ENCODE measurements at places on chromosomes 13 and 19. TPM values are rescaled to one million over a fixed set of nuclear protein-coding genes. Genes with fewer than 3 reads are reported as not detected.
A peak's percentile ranks its signal among the peaks of the same experiment; 100 is the strongest.

DNA sequence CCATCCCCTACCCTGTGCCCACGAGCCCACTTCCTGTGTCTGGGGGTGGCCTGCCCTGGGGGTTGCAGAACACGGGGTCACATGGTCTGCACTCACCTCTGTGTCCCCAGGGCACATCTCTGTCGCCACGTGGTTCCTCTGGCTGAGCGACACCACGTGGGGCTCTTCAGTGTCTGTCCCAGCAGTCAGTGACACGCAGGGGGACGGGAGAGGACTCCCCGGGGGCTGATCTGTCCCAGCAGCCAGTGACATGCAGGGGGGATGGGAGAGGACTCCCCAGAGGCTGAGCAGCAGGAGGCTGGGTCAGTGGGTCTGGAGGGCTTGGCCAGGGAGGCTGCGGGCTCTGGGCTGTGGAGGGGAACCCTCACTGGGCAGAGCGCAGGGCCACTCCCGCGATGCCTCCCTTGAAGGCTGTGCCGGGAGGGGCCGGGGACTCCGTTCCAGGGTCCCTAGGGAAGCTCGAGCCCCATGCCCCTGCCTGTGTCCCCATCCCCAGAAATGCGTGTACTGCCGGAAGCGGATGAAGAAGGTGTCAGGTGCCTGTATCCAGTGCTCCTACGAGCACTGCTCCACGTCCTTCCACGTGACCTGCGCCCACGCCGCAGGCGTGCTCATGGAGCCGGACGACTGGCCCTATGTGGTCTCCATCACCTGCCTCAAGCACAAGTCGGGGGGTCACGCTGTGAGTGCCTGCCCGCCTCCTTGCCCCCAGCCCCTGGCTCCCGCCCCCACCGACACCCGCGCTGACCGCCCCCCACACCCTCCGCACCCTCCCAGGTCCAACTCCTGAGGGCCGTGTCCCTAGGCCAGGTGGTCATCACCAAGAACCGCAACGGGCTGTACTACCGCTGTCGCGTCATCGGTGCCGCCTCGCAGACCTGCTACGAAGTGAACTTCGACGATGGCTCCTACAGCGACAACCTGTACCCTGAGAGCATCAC, 174.8 kb downstream of the KDM4B start:
- peak; percentile 41 for DNase-seq

The CCDC70 gene
- not detected for total RNA-seq

GRCh38 chr19:55080121-55080967, 4.7 kb downstream of the EPS8L1 start:
- peak; percentile 72 for DNase-seq

GRCh38 chr13:41880966-41881365, 79.9 kb downstream of the VWA8 start:
- DNase-seq: no peak

The GJB6 gene
- total RNA-seq: not detected

DNA sequence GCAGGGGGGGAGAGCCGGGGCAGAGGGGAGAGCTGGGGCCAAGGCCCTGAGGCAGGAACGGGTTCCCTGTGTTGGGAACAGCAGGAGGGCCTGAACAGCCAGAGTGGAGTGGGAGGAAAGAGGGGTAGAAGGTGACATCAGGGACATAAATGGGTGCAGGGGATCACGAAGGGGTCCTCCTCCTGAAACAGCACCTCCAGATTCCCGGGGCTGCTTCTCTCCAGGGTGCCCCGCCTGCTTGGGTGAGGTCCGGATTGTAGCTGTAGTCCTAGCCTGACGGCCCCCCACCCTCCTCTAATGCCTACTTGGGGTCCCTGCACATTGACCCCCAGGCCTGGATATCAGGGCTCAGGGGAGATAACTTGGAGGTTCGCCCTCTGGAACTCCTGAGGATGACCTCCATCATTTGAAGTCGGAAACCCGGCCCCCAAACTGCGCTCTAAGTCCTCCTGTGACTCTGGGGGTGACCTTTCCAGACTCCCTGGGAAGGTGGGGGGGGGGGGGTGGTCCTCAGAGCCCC, 473 bp upstream of the SCN1B start:
- no peak for DNase-seq

DNA sequence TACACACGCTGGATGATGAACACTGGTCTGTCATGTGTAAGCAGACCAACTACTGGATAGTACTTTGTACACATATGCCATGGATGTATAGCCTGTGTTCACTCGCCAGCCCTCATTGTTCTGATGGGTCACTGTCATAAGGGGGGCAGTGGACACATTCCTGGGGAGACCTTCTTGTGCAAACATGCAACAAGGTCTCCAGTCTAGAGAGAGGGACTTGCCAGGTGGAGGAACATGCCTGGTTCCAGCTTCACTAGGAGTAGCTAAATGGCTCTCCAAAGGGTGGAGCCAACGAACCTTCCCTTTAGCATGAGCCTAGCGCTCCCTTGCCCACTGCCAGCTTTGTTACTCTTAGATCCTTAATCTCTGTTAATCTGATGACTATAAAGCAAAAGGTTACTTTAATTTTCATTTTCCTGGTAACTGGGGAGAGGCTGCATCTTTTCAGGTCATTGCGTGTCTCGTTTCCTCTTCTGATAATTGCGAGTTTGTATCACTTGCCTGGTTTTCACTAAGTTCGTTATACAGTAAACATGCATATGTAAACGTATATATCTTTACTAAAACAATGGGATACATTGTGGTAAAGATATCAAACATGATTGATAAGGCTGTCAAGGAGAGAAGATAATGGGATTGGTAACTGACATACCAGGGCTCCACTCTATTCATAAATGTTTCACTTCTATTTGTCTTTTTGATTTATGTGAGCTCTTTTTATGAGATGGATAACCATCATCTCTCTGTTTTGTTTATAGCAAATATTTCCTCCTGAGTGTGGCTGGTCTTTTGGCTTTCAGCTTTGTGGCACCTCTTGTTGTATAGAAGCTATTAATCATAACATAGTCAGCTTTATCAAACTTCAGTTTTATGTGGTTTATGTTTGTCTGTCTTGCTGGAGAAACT, 235.2 kb upstream of the SGCG start:
- no peak for DNase-seq

- DNase-seq: no peak
Observed at GRCh38 chr19:51694318-51695085, 1.4 kb downstream of the SPACA6 start.

- no peak for DNase-seq
Observed at GRCh38 chr13:95367309-95367843, 66.1 kb upstream of the ABCC4 start.

GRCh38 chr13:102392481-102393209, 9.2 kb downstream of the FGF14 start:
- DNase-seq: no peak

- DNase-seq: no peak
Observed at GRCh38 chr13:23434491-23434890, 989 bp upstream of the SACS start.

GRCh38 chr13:74413482-74413881, 279.3 kb upstream of the KLF12 start:
- DNase-seq: no peak

GRCh38 chr19:7605490-7606222, 10.0 kb downstream of the CAMSAP3 start:
- DNase-seq: no peak

The GPR183 gene
- total RNA-seq: 1.6 TPM

DNA sequence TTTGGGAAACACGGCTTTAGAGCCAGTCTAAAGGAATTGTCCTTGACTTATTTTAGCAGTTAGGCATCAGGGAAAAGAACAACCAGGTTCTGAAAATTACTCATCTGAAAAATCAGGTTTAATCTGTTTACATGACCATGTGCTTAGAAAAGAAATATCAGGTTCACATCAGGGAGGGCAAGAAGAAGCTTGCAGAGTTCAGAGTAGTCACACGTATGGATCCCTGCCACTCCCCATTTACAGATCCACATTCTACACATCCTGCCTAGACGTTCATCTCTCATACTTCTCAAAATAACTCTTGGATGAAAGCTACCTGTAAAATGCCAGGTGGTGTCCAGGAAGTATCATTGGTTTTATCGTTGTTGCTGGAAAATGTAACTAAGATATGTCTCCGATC, 14.0 kb upstream of the PHF11 start:
- DNase-seq: no peak

DNA sequence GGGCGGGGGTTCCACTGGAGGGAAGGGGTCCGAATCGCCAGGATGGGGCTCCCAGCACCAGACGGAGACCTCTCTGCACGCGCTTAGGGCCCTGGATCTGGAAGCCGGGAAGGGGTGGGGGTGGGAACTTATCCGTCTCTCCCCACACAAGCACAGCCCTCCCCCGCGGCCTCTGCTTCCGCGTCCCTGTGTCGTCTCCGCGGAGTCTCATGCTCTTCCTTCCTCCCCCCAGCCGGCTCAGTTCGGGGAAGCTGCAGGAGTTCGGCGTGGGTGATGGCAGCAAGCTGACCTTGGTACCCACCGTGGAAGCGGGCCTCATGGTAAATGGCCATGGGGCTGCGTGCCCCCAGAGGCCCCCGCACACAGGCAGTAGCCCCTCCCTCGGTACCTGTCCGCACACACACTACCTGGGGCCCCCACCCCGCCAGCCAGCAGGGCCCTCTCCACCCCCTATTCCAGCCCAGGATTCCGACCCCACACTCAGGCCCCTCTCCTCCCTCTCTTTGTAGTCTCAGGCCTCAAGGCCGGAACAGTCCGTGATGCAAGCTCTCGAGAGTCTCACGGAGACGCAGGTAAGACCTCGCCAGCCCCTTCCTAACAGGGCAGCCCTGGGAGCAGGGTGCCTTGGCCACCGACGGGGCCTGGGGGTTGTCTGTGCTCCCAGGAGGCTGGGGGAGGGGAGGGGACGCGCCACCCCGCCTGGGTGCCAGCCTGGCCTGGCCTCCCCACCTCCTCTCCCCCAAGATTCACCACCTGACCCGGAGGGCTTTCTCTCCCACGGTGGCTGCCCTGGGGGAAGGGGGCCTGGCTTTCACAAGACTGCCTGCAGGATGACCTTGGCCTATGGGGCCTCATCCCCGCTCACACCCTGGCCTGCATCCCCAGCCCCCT, 3.2 kb downstream of the MIDN start:
- DNase-seq: peak; percentile 89

- DNase-seq: peak; percentile 85
Observed at GRCh38 chr19:49690656-49691242, at the start of gene CPT1C. TSS of gene CPT1C (plus strand) at chr19:49691116. CDS start at chr19:49692253, 1,137 bp downstream.

The DHDH gene
- total RNA-seq: not detected

DNA sequence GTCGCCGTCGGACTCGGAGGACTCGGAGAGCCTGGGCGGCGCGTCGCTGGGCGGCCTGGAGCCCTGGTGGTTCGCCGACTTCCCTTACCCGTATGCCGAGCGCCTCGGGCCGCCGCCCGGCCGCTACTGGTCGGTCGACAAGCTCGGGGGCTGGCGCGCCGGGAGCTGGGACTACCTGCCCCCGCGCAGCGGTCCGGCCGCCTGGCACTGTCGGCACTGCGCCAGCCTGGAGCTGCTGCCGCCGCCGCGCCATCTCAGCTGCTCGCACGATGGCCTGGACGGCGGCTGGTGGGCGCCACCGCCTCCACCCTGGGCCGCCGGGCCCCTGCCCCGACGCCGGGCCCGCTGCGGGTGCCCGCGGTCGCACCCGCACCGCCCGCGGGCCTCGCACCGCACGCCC, 2.5 kb upstream of the GRWD1 start:
- DNase-seq: no peak

The ZNF805 gene
- 8.4 TPM for total RNA-seq

The LRRC25 gene
- 3.6 TPM for total RNA-seq

The CBARP gene
- total RNA-seq: 1.1 TPM

The ZNF134 gene
- total RNA-seq: 15.7 TPM

- DNase-seq: no peak
Observed at GRCh38 chr13:45674908-45675307, 27.2 kb upstream of the CBY2 start.

The ZNF154 gene
- 3.1 TPM for total RNA-seq

The HPN gene
- total RNA-seq: 5.6 TPM

DNA sequence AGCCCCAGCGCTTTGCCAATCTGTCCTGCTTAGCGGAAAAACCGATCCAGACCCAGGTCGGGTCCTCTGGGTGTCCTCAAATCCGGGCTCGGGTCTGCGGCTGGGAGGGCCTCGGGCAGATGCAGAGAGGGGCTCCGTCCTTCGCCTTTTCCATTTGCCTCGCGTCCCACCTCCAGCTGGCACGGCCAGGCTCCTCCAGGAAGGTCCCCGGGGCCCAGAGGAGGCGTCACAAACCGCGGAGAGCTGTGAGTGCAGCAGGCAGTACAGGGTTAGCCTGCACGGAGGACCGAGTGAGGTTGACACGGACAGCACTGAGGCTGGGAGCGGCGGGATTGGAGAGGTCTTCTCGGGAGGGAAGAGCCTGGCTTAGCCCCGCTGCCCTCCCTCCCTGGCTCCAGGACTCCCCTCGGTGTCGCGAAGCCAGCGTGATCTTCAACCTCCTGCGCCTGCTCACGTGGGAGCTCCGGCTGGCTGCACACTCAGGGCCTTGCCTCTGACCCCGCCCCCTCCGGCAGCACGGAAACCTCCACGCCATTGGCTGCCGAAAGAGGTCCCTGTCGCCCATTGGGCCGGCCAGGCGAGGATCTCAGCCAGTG, 2.8 kb upstream of the IFNL2 start:
- DNase-seq: peak; percentile 41

DNA sequence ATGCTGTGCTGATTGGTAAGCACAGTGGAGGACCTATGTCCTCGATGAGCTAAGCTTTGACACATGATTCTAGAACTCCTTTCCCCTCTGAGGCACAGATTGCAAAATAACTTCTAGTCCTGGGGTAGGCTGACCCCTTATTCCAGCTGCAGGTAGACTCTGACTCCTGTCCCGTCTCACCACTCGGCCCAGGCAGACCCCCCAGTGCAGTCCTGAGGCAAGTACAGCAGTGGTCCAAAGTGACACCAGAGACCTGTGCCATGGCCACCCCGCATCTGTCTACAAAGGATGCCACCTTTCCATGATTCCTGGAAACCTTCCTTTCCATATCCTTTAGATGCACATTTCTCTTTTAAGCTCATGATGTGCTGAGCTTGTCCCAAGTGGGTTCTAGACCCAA, 482.5 kb downstream of the ZNF536 start:
- DNase-seq: no peak

GRCh38 chr13:40878321-40878720, 88.9 kb downstream of the SLC25A15 start:
- DNase-seq: no peak

DNA sequence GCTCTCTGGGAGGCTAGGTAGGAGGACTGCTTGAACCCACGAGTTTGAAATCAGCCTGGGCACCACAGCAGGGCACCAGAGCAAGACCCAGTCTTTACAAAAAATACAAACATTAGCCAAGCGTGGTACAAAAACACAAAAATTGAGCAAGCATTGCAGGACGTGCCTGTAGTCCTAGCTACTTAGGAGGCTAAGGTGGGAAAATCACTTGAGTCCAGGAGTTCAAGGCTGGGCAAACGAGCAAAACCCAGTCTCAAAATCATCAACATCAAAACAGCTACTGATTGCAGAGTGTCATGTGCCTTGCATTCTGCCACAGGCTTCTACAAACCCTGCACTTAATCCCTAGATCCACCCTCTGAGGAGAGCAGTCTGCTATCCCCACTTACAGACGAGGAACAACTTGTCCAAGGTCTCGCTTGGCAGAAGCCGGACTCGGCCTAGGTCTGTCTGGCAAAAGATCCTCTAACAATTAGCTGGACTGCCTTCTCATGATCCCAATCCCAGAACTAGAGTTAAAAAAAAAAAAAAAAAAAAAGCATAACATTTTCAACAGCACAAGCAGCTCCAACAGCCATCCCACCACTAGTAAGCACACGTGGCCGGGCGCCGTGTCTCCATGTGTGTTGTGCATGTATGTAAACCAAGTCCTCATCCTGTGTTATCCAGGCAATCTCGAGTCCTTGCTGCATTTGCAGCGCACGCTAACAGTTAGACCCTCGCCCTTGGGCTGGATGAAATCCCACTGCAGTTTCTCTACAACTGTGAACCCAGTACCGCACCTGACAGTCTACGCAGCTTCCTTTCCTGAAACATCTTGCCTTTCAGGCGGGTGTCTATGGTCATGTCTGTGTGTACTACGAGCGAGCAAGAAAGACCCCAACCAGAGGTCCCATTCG, 2.0 kb downstream of the PPP6R1 start:
- no peak for DNase-seq

All from Right ventricle myocardium superior (tissue), 1 donor.